ENCODE measurements at places on chromosomes 12 and 14. TPM values are rescaled to one million over a fixed set of nuclear protein-coding genes. Genes with fewer than 3 reads are reported as not detected.

AGAP2 gene
- total RNA-seq = 0.16 TPM

MYF6 gene
- total RNA-seq = not detected

PRB2 gene
- total RNA-seq = not detected

IGF1 gene
- 0.30 TPM for total RNA-seq

GALNT16 gene
- total RNA-seq = 3.9 TPM

INSM2 gene
- 0.08 TPM for total RNA-seq

RFLNA gene
- total RNA-seq = not detected

AICDA gene
- total RNA-seq = not detected

ATL1 gene
- 4.2 TPM for total RNA-seq

SLC10A1 gene
- not detected for total RNA-seq

KRT77 gene
- total RNA-seq = not detected

KRT82 gene
- total RNA-seq = not detected

SLC17A8 gene
- not detected for total RNA-seq

CMTM5 gene
- total RNA-seq = not detected

PDE3A gene
- total RNA-seq = 3.9 TPM

TMTC1 gene
- 0.13 TPM for total RNA-seq

AQP6 gene
- not detected for total RNA-seq

NGDN gene
- total RNA-seq = 74.4 TPM

PRH2 gene
- not detected for total RNA-seq

P2RX7 gene
- not detected for total RNA-seq

TBK1 gene
- total RNA-seq = 27.5 TPM

ETFBKMT gene
- 0.64 TPM for total RNA-seq

CIROP gene
- not detected for total RNA-seq

TBX5 gene
- total RNA-seq = not detected

IL26 gene
- not detected for total RNA-seq

KRT83 gene
- total RNA-seq = 2.5 TPM

CDKN3 gene
- total RNA-seq = 78.1 TPM

ABHD12B gene
- total RNA-seq = not detected

SERPINA10 gene
- not detected for total RNA-seq

SERPINA9 gene
- not detected for total RNA-seq

OLR1 gene
- total RNA-seq = 1.1 TPM

NR1H4 gene
- total RNA-seq = not detected

RNU6-7 gene
- total RNA-seq = not detected

NRIP2 gene
- total RNA-seq = not detected

NDRG2 gene
- total RNA-seq = 3.3 TPM

GALC gene
- 11.3 TPM for total RNA-seq

Measured in A549 treated with RU486 at 1 μM for 4 hours (cell line).